Amniotic stem cell (primary cell): ENCODE measurements at places on chromosomes 3 and 15.

GRCh38 chr3:107450254-107450893 lies 72.4 kb upstream of the BBX start:
- no peak for DNase-seq

DNA sequence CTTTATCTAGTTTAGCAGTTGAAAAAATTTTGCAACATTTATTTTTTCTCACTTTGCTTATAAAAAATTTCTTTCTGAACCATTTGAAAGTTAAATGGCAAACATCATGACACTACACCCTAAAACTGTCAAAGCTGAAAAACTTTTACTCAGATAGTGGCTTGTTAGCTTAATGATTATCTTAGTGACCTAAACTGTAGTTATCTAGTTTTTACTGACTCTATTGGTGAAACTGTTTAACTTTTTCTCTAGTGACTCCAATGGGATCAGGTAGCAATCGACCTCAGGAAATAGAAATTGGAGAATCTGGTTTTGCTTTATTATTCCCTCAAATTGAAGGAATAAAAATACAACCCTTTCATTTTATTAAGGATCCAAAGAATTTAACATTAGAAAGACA lies 13.3 kb downstream of the FBXO22 start:
- DNase-seq: no peak

GRCh38 chr3:57596495-57597126 lies 533 bp downstream of the ARF4 start:
- peak; percentile 78 for DNase-seq

DNA sequence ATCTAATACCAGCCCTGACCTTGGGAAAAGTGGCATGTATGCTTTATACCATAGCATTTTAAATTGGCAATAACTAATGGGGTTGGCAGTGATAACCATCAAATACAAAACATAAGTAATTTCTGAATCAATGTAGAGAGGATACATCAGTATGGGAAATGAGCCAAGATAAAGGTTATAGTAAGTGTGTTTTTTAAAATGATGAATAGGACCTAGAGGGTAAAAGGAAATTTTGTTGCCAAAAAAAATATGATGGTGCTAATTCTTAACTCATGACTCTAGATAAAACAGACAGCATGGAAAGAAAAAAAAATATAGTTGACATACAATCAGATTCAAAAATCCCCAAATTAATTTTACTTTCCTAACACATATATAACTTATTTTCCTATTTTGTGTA lies 75.4 kb upstream of the ROBO1 start:
- no peak for DNase-seq

DNA sequence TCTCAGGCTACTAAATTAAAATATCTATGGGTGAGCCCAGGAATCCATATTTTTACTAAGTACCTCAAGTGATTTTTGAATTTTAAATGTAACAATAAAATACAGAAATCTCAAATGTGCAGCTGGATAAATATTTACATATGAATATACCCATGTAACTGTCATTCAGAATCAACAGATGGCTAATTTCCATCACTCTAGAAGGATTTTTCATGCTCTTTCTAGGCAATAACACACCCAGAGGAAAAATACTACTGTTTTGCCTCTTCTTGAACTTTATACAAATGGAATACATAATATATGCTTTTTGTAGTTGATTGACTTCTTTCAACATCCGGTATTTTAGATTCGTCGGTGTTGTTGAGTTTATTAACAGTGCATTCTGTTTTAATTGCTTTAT lies 601.3 kb upstream of the NECTIN3 start:
- DNase-seq: no peak

DNA sequence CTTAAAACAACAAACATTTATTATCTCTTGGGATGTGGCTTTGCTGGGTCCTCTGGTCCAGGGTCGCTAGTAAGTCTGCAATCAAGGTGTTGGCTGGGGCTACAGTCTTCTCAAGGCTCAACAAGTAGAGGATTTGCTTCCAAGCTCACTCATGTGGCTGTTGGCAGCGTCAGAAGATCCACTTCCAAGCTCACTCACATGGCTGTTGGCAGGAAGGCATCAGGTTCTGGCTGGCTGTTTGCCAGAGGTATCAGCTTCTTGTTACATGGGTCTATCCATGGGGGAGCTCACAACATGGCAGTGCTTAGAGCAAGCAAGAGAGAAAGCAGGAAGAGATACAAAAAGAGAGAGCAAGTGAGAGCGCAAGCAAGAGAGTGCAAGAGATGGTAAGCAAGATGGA lies 15.0 kb upstream of the BNC1 start:
- no peak for DNase-seq

- peak; percentile 64 for DNase-seq
Measured at GRCh38 chr3:9946112-9947024, 5.8 kb downstream of the PRRT3 start.

- peak; percentile 14 for DNase-seq
Measured at GRCh38 chr3:13513051-13513912, 33.2 kb downstream of the HDAC11 start.

GRCh38 chr3:45209526-45209925 lies 16.6 kb downstream of the TMEM158 start:
- no peak for DNase-seq

- DNase-seq: no peak
Measured at GRCh38 chr3:47617086-47618010, 38.7 kb upstream of the CSPG5 start.

GRCh38 chr3:63896332-63897030 lies 15.7 kb downstream of the SCAANT1 start:
- DNase-seq: no peak

GRCh38 chr15:90376789-90377188 lies 11.3 kb upstream of the IQGAP1 start:
- DNase-seq: no peak

DNA sequence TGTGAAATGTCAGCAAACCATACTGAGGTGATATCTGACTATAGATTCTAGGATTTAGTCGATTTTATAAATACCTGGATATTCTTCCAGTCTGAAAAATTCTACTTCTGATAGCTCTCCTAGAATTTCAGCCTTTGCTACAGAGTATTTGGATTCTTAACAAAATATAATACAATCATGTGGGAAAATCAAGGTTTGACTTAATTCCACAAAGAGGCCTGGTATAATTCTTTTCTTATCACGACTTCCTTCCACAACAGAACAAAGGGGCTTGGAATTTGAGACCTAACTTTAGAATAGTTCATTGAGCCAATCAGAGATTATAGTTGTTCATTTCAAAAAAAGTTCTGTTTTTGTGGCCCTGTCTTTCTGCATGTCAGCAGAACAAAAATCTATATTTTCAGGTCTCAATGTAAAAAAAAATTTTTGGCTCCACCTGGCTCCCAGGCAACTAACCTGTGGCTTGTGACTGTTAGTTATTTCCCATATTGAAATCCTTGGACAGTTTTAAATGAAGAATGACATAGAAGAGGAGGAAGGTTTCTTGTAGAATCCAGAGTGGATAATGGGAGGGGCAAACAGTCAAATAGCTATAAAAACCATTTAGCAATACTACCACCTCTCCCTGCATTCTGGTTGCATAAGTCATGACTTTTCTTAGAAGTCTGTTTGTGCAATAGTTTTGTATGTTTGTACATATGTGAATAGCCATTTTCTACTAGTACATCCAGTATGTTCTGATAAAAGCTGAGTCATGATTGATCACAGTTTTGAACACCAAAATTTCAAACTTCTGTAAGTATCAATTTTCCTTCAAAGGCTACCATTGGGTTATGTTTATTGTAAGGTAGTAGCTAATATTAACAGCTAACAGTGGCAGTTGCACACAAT lies 4.0 kb downstream of the TM4SF1 start:
- DNase-seq: no peak

- DNase-seq: no peak
Measured at GRCh38 chr3:11212784-11213183, 58.5 kb downstream of the HRH1 start.

GRCh38 chr15:74453925-74454763 lies 6.8 kb downstream of the UBL7 start:
- DNase-seq: no peak

DNA sequence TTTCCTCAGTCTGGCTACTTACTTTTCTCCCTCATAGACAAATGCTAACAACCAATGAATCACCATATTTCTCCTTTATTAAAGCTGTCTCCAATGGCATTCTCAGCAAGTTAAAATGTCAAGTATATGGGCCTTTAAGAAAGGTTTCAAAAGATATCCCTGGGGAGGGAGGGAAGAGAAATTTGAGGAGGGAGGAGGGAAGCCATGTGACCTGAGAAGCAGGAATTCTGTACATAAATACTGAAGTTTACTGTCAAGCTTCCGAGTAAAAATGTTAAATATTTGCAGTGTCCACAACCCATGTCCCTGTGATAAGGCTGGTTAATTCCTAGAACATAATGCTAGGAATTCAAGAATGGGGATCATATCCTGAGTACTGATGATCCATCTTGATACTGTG lies 175.9 kb downstream of the CNTN4 start:
- no peak for DNase-seq

DNA sequence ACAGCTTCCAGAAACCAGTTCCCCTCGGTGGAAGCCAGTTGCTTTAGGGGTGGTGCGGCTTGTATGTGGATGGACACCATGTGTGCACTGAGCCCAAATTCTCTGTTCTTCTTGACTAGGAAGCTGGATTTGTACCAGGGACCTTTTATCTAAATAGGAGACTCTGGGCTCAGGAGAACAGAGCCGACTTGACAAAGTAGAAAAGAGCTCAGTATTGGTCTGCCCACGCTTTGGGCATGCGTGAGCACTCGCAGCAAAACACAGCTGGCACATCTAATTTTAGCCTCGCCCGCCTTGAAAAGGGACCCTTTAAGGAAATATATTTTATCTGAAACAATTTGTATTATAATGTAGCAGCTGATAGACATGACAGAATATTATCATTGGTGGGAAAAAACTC lies 1.1 kb upstream of the RBMS3 start:
- DNase-seq: no peak

GRCh38 chr3:27428446-27428845 lies 55.7 kb downstream of the SLC4A7 start:
- DNase-seq: no peak

DNA sequence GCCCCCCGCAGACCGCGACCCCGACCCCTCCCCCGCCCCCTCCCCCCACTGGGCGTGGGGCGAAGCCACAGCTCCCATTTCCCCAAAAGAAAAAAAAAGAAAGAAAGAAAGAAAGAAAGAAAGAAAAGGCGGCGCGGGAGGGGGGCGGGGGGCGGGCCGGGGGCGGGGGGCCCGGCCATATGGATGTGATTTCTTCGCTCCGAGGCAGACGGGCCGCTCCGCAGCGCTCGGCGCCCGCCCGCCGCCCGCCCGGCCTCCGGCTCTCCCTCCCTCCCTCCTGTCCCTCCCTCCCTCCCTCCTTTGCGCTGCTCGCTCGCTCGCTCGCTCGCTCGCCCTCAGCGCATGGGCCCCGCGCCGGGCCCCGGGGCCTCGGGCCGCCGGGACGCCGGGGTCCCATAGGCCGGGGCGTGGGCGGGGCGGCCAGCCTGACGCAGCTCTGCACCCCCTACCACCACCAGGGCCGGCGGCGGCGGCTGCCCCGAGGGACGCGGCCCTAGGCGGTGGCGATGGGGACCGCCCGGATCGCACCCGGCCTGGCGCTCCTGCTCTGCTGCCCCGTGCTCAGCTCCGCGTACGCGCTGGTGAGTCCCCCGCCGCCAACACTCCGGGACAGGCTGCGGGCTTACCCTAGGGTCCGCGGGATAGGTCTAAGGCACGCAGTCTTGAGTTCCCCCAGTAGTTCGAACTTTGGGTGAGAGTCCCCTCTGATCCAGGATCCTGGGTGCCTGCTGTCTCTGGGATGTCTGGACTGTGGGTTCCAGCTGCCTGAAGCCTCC lies 5.7 kb downstream of the PTH1R start:
- no peak for DNase-seq

DNA sequence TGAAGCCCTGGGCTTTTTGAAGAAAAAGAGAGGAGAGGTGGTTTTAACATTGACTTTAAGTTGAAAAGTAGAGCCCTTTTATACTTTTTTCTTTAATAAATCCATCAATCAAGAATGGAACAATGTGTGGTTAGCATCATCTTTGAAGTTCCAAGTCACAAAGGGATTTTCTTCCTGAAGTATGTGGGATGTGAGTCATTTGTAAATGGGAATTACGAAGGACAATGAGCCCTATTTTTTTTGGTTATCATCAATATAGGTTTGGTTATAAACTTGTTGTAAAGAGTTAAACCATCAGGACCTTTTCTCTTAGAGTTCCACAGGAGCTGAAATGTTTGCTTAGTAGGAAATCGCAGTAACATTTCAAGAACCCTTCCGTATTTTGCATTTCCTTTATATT lies 38.3 kb downstream of the PIK3CA start:
- DNase-seq: no peak

DNA sequence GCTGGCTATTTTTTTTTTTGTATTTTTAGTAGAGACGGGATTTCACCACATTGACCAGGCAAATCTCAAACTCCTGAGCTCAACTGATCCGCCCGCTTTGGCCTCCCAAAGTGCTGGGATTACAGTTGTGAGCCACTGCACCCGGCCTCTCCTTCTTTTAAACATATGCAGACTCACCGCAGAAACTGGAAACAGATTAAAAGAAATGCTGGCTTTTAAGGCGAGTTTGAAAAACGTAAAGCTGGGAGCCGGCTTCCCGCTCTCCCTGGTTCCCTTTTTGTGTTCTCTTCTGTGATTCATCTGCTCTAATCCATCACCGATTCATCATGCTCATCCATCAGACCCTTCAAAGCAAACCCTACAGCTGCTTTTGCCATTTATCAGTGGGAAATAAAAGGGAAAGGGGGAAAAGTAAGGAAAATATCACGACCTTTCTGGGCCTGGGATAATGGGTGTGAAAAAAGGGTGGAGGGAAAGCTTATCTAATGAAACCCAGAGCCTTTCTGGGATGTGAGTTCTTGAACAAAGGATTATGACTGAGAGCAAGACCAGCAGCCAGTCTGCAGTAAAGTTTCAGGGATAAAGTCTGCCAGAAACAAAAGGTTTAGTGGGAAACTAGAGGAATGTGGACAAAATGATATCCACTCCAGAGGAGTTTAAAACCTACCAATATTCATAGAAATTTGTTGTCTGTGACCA lies 92.3 kb upstream of the LRIG1 start:
- no peak for DNase-seq

GRCh38 chr15:38961931-38962330 lies 397.3 kb upstream of the RASGRP1 start:
- no peak for DNase-seq

GRCh38 chr3:82004266-82004665 lies 242.8 kb upstream of the GBE1 start:
- no peak for DNase-seq

DNA sequence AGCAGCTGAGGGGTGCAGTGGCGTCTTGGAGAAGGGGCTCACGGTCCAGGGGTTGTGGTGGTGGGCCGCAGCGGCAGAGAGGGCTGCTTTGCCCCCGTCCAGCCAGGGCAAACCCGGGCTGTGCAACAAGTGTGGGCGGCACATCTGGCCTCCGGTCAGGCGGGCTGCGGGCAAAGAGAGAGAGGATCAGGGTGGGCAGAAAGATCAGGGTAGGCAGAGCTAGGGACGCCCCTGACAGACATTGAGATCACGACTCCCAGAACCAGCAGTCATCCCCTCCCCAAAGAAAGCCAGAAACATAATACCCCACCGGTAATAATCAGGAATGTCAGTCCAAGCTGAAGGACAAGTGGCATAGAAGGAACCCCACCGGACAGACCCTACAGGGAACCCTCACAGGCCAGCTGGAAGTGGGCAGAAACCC lies 6.8 kb downstream of the GATA2 start:
- no peak for DNase-seq
